ENCODE measurements at places on chromosomes 2 and 18.

- no peak for DNase-seq
Observed at GRCh38 chr18:48084858-48085257, 154.4 kb upstream of the SMAD2 start.

DNA sequence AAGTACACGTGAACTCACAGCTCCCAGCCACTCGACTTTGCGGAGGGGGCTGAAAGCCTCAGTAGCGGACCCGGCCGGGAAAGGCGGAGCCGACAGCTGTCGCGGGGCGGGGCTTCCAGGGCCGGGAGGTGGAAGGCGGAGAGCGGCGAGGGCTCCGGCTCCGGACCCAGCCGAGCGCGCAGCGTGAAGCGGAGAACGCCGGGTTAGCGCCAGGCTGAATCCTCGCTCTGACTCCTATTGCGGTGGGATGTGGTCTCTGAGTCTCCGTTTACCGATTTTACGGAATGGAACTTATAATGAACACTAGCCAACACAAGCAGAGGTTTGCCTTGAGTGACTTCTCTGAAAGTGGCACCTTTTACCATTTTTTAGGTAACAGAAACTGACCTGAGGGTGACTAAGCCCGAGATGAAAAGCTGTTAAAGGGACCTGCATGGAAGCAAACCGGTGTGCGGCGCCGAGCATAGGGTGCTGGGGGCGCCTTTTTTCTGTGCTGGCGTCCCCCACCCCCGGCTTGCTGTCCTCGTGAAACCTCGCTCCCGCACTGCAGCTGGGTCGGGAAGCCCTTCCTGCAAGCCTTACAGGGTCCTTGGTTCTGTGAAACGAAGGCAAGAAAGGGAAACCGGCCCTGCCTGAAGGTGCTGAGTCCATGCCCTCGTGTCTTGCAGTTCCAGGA, 72.9 kb downstream of the EN1 start:
- DNase-seq = no peak

- no peak for DNase-seq
Observed at GRCh38 chr2:199734651-199735050, 116.3 kb downstream of the FTCDNL1 start.

- DNase-seq = no peak
Observed at GRCh38 chr2:42220566-42220965, 51.4 kb downstream of the EML4 start.

- DNase-seq = no peak
Observed at GRCh38 chr2:30990176-30990575, 148.1 kb downstream of the GALNT14 start.

GRCh38 chr2:205713086-205713485, 30.8 kb downstream of the NRP2 start:
- no peak for DNase-seq

DNA sequence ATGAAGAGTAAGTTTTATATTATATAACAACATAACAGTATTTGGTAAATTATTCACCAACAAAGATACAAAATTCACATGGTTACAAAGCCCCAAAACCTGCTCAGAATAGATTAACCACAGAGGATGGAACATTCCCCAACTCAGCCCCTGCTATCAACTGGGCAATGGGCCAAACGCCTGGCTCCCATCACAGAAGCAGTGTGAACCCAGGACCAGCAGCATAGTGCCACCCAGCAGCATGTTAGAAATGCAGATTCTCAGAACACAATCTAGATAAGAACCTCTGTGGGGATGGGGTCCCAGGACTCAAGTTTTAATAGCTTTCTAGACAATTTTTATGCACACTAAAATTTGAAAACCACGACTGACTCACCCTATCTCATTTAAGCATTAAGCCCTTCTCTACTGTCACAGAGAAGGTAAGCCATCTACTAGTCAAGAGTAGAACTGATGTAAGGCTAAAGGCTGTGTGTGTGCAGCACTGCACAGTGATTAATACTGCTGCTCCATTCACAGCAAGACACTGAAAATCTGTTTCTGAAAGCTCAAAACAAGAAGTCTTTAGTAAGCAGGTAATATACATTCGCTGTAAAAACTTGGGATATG, 15.2 kb downstream of the AFG3L2 start:
- DNase-seq = no peak

GRCh38 chr2:197179744-197180498, 130.7 kb downstream of the ANKRD44 start:
- DNase-seq = no peak

GRCh38 chr2:17644997-17645720, 104.7 kb downstream of the VSNL1 start:
- DNase-seq = no peak

DNA sequence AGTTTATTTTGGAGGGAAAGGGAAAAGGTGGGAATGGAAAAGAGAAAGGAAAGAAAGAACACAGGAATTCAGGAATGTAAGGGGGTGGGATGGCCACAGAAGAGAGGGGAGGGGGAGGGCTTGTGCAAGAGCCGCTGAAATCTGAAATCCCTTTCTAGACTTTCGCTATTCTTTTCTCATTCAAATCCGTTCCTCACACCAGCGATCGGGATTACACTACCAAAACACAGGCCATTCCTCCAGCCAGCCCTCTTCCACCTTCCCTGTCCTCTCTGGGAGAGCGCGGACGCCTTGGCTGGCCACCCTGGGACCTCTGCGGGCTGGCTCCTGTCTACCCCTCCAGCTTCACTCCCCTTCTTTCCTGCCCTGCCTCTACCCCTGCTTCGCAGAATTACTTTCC, 102.3 kb downstream of the CDCA7 start:
- DNase-seq = no peak

GRCh38 chr18:47490882-47491281, 239.4 kb upstream of the SKOR2 start:
- no peak for DNase-seq

DNA sequence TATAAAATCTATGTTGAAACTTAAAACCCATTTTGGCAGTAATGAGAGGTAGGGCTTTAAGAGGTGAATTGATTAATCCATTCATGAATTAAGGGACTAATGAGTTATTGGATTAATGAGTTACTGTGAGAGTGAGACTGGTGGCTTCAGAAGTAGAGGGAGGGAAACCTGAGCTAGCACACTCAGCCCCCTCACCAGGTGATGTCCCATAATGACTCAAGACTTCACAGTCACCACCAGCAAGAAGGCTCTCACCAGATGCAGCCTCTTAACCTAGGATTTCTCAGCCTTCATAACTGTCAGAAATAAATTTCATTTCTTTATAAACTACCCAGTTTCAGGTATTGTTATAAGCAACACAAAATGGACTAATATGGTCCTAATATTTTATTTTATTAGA, 621.7 kb upstream of the ACVR2A start:
- no peak for DNase-seq

DNA sequence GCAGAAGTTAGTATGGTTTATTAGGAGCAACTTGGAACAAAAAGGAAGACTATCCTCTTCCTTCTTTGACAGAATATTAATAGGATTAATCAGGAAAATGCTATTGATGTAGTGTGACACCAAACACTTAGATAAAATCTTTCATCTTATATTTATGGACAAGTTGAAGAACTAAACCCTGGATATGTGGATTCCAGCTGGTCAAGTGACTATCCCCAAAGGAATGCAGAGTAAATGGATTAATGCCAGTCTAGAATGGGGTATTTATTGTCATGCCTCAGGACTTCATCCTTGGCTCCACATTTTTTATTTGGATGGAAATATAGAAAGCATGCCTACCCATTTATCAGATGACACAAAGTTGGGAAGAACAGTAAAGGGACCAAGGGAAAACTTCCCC, 124.0 kb upstream of the TTC39C start:
- no peak for DNase-seq

DNA sequence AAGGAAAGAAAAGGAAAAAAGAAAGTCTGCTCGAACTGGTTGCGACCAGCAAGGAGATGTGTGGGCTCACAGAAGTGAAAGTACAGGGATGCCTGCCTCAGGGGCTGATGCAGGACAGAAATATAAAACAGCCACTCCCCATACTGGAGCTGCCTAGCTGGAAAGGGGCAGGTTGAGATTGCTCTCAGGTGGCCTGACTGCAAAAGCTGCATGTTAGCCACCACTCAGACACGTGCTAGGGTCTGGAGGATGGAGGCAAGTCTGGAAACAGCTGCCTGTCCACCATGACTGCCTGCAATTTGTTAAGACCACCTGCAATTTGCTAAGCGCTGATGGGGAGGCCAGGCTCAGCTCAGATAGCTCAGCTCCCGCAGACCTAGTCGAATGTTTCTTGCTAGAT, 17.9 kb downstream of the B3GNT7 start:
- DNase-seq = no peak

- no peak for DNase-seq
Observed at GRCh38 chr2:102285368-102285767, 26.0 kb upstream of the IL1RL1 start.

- DNase-seq = no peak
Observed at GRCh38 chr2:26640331-26640745, 828 bp downstream of the CIB4 start.

DNA sequence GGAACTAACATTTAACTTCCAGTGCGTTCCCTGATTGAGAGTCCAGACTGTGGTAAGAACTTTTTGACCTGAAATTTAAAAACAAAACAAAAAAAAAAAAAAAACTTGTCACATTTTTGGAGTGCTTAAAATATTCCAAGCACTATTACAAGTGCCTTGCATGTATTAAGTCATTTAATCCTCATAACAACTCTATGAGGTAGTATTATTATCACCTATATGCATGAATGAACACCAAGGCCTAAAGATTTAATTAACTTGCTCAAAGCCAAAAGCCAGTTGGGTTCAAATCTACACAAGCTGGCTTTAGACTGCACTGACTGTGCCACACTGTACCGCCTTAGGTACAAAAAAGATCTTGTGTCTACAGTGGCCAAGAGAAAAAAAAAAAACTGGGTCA, 35.2 kb downstream of the METTL4 start:
- DNase-seq = no peak

- DNase-seq = no peak
Observed at GRCh38 chr2:110172506-110172905, 32.3 kb downstream of the NPHP1 start.

DNA sequence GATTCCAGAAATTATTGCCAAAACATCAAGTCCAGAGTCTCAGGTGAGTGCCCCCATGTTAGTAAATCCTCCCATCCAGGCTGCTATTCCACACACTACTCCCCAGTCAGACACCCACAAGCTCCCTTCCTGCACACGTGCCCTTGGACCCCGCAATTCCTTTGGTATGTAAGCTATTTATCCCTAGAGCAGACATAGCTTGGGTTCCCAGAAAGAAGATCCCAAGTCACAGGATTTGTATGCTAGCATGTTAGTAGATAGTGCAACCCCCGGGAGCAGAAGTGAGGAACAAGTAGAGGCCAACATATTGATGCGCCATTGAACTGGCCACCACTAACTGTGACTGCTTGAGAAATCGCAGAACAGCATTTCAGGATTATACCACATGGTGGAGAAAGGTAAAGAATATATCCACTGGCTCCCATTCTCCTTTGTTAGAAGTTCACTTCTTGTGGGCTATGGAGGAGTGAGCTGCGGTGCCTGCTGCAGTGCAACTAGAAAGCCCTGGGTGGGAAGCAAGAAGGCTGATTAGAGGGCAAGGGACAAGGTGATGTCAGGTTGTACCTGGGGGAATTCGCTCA, 137.5 kb upstream of the CHAC2 start:
- no peak for DNase-seq

GRCh38 chr2:98771721-98772524, 41.0 kb upstream of the MGAT4A start:
- no peak for DNase-seq

GRCh38 chr2:176167398-176167797, 10.3 kb downstream of the HOXD3 start:
- no peak for DNase-seq

- no peak for DNase-seq
Observed at GRCh38 chr18:35088921-35089320, 47.7 kb downstream of the MAPRE2 start.

GRCh38 chr2:240160291-240161086, 20.0 kb upstream of the OTOS start:
- DNase-seq = no peak

DNA sequence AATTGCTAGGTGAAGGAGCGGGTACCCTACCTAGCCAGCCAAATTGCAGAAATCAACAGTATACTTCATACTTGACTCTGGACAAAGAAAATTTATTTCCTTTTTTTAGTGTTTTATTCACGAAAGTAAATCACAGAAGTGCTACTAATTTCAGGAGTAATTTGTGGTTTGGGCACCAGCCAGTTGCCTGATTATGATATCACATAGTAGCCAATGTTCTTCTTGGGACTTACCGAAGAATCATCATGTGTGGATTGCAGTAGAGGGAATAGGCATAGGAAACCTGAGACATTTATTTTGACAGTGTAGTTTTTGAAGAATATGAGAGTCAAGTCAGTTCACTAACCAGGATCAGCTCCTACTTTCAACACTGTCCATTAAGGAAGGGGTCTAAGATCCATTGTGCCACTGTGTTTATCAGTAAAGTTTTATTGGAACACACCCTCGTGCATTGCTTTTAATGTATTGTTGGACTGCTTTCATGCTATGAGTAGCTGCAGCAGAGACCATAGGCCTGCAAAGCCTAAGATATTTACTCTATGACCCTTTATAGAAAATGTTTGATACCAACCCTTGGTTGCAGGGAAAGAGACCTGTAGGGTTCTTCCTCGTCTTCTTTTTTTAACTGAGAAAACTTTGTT, 32.1 kb downstream of the TNFRSF11A start:
- DNase-seq = no peak

- DNase-seq = no peak
Observed at GRCh38 chr2:202148515-202149154, 75.6 kb downstream of the KIAA2012 start.

DNA sequence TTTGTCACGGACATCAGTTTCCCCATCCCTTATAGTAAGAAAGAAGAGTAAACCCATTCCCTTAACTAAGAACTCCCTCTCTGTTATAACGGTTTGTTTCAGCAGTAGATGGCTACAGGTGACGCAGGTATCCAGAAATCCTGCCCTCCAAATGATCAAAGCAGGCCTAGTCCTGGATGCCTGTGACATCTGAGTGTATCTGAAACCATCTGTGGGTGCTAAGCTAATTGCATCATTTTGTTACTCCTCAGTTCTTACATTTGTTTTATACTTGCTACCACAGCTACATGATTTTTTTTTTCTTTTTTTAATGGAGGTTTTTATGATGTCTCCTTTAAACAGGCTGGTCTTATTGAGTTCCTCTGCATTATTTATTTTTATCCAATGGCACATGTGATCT, 55.1 kb downstream of the AAK1 start:
- DNase-seq = no peak

All from NCI-H2081 (cell line).